ENCODE measurements at places on chromosomes 2 and 18.
A peak's percentile ranks its signal among the peaks of the same experiment; 100 is the strongest.

GRCh38 chr18:9081940-9082339 is 20.6 kb upstream of the NDUFV2 start:
- DNase-seq, result no peak

GRCh38 chr18:26574958-26575864 is 26.9 kb upstream of the KCTD1 start:
- no peak for DNase-seq

DNA sequence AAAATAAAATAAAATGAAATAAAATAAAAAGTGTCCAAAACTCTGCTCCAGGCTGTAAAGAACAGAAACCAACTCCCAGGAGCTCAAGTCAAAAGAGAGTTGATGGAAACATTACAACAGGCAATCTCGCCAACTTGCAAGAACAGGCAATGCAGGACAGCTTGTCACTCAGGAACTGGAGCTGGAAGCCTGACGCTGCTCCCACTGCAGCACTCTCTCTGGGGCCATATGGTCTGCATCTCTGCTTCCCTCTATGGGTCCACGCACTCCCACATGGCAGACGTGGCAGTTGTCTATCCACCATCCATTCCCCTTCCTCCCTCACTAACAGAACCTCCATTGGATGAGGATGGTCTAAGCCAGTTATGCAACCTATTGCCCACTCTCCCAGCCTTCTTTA is 23.3 kb upstream of the ARPC2 start:
- no peak for DNase-seq

- no peak for DNase-seq
Observed at GRCh38 chr2:223725986-223726970, 111.1 kb downstream of the AP1S3 start.

DNA sequence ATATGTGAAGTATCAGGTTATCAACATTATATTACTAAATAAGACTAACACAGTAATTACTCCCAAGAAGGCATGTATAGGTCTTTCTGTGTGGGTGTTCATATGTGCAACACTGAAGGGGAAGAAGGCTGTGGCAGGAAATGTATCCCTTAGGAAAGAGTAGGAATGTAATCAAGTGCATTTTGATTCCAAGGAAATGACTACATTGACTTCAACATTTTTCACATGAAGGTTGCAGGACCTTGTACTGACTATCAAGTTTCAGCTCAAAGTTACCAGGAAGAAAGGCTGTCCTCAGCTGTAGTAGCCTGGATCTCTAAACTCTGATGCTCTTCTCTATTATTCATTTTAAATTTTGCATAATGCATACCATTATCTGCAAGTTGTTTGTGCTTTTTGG is 680.8 kb downstream of the NYAP2 start:
- no peak for DNase-seq

- DNase-seq, result no peak
Observed at GRCh38 chr2:215635788-215636139, 199.9 kb upstream of the FN1 start.

DNA sequence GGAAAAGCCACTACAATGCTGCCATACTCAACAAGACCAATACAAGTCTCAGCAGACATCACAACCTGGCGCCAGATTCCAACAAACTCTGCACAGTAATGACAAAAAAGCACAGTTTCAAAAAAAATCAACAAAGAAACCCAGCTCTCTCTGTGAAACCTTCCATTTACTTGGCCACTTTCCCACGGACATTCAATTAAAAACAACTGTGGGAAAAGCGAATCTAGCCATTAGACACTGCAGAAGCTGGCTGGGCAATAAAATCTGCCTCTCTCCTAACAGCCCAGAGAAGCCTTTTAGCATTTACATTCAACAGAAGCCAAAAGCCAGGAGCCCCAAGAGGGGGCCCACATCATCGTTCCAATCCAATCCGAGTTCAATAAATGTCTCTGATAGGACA is 128.9 kb downstream of the HDAC4 start:
- no peak for DNase-seq

DNA sequence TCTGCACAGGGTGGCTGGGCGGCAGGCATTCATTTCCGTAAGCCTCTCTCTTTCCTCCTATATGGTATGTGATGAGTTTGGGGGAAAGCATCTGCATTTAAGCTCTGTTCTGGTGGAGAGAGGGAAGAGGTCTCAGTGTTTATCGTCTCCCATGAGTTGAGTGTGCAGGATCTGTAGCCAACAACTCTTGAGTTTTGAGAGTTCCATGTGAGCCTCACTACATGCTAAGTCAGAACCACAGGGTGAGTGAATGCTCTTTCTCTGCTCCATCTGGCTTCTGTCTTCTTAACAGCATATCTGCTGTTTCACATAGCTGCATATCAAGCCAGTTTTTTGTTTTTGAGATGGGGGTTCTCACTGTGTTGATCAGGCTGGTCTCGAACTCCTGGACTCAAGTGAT is 22.7 kb downstream of the RAB31 start:
- no peak for DNase-seq

- no peak for DNase-seq
Observed at GRCh38 chr2:7073901-7074300, 156.7 kb downstream of the RNF144A start.

DNA sequence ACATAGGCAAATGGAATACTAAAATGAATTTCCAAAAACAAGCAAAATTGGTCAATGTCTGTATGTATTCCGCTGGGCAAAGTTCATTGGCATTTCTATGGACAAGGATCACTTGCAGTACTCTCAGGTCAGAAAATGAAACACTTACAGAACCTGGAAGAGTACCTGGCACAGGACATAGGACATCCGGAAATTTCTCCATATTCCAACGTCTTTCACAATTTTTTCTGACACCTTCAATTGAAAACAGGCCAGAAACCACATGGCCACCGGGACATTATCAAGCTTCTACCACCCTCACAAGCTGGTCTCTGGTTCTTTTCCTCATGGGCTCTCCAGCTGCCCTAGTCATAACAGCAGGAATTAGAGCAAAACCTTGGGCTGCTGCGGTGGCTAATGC is 96.9 kb upstream of the MSH6 start:
- no peak for DNase-seq

GRCh38 chr2:136359121-136359965 is 241.4 kb upstream of the CXCR4 start:
- no peak for DNase-seq

- DNase-seq, result no peak
Observed at GRCh38 chr2:48940606-48941005, 185.1 kb upstream of the LHCGR start.

DNA sequence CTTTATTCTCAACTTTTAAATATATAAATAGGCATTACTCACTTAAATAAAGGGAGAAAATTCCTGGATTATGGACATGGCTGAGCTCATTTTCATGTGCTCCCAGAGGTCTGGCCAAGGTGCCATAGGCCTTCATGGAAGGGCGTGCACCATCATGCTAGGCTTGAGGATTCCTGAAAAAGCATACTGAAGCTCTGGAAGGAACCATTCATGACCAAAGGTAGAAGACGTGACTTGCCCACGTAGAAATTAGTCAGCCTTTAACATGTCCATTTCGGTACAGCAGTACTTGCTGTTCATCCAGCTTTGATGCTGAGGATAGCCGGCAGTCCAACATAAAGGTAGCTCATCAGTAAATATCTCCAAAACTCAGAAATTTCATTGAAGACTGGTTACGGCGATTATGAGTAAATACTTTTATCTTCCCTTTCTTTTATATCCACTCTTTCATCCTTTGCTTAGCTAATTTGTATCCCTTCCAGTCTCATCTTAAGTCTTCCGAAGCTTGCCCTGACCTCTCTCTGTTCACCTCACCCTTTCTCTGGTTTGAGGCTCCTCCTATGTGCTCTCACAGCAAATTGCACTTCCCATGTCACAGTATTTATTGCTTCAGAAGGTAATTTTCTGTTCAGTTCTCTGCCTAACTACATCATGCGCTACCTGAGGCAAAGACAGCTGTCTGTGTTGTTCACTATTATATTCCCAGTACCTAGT is 32.3 kb upstream of the ASNSD1 start:
- peak; percentile 77 for DNase-seq

DNA sequence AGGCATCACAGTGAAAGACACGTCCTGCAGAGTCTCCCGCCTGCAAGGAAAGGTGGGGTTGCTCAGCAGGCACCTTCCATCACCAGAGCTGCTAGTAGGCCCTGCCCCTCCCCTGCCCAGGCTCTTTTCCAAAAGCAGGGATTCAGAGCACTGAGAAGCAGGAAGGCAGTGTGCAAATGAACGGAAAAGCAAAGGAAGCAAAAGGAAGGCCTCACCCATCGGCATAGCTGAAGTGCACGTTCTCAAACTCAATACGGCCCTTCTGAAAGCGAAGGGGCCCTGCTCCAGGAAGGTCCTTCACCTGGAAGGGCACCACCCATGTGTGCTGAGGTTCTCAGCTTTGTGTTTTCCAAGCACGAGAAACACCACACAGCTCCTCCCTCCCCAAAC is 5.7 kb downstream of the ABCB6 start:
- no peak for DNase-seq

DNA sequence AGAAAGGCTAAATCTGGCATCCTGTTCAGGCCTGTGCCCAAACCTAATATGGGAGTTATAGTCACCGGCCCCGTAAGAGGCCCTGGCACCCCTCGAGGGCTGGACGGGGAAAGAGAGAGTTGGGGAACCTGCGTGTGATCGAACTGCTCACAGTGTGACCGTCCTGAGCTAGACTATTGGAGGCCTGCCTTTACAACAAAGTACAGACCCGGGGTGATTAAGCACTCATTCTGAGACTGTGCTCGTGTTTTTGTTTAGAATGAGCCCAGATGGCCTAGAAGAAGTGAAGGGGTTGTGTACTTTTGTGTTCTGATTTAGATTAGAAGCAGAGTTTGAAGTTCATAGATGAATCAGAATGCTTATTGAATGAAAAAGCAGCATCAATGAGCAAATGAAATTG is 115.3 kb downstream of the ACOXL start:
- DNase-seq, result no peak

- no peak for DNase-seq
Observed at GRCh38 chr2:145088756-145089155, 568.8 kb upstream of the ZEB2 start.

DNA sequence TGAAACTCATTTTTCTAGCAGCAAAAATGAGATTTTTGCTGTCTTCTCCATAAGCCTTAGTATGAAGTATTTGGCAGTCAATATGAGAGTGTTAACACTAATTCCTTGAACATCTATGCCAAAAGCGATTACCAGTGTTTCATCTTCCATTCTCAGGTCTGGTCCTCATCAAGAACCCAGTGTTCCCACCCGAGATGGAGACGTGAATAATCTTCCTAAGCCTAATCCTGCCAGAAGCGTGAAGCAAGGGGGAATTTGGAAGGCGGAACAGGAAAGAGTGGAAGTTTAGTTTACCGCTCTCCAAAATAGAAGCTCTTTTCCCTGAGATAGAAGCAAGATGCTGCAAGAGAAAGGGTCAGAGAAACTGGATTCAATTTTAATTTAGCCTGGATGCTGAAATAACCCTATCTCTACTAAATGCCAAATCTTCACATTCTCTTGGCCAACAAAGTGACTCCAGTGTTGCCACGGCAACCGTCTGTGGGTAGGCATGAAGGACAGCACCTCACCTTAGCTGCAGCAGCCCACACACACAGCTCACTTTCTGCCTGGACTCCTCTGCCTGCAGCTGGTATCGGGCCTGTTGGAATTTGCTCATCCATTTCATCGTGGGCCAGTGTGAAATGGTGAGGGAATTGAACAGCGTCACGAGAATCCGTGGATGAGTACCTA is 711.1 kb downstream of the CBLN2 start:
- DNase-seq, result no peak

- DNase-seq, result peak; percentile 66
Observed at GRCh38 chr2:233165895-233166661, 85.4 kb upstream of the ATG16L1 start.

- DNase-seq, result peak; percentile 26
Observed at GRCh38 chr2:208466151-208466919, 59.7 kb downstream of the PTH2R start.

GRCh38 chr18:44799382-44799906 is 118.8 kb downstream of the SETBP1 start:
- no peak for DNase-seq

GRCh38 chr18:36471393-36471792 is 173.9 kb downstream of the FHOD3 start:
- DNase-seq, result no peak

- no peak for DNase-seq
Observed at GRCh38 chr2:134648586-134648985, 70.2 kb downstream of the TMEM163 start.

DNA sequence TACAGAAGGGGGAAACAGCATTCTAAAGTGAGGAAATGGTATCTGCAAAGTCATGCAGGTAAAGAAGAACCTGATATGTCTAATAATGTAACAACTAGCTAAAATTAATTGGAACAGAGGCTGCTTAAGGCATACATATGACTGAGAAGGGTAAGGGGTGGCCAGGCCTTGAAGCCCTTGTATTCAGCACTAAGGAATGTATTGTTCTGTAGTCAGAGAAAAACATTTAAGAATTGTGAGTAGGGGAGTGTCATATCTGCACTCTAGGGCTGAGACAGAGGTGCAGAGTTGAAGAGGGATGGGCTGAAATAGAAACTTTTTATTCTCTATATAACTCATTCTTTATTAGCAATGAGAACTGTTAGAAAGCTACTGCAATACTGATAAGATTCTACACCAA is 145.5 kb upstream of the CHAC2 start:
- no peak for DNase-seq
